ENCODE measurements at places on chromosomes 2 and 18.

GRCh38 chr2:126303113-126303512 lies 352.8 kb upstream of the GYPC start:
- DNase-seq: no peak

DNA sequence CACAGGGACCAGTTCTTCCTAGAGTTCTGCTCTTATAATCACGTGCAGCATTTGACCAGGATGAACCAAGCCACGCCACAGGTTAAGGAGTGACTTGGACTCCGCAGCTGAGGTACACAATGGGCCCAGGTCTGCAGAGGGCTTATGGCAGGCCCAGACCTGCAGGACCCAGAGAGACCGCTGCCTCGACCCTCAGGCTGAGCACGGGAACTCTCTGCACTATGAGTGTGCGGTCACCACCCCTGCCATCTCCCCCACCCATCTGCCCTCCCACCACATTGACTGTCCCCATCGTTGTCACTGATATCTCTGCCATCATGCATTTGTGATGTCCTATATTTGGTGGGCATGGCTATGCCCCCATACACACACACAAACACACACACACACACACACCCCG lies 45.7 kb upstream of the HPCAL1 start:
- DNase-seq: no peak

DNA sequence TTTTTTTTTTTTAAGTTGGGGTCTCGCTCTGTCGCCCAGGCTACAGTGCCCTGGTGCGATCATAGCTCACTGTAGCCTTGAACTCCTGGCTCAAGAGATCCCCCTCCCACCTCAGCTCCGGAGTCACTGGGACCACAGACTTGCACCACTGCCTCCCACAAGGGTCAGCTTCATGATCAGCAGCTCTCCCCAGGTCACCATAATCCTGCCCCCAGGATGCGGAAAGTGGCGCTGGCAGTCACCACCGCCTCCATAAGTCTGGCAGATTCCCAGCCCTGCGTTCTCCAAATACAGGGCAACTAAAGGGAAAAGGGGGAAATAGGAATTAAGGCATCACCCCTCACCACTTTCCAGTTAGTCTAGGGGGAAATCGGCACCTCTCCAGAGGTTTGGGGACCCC lies 5.2 kb upstream of the ARID5A start:
- DNase-seq: no peak

- DNase-seq: peak; percentile 64
Observed at GRCh38 chr2:72993147-72993932, 76.0 kb downstream of the EMX1 start.

GRCh38 chr2:31831585-31831984 lies 179.2 kb downstream of the MEMO1 start:
- no peak for DNase-seq

GRCh38 chr18:26593365-26594320 lies 45.3 kb upstream of the KCTD1 start:
- DNase-seq: no peak

GRCh38 chr2:43569921-43570320 lies 25.9 kb downstream of the THADA start:
- no peak for DNase-seq

GRCh38 chr2:95232232-95232631 lies 24.9 kb downstream of the ZNF892 start:
- DNase-seq: no peak

GRCh38 chr18:3857544-3857943 lies 407.6 kb downstream of the TGIF1 start:
- no peak for DNase-seq

- DNase-seq: no peak
Observed at GRCh38 chr2:155905657-155906056, 426.9 kb downstream of the NR4A2 start.

DNA sequence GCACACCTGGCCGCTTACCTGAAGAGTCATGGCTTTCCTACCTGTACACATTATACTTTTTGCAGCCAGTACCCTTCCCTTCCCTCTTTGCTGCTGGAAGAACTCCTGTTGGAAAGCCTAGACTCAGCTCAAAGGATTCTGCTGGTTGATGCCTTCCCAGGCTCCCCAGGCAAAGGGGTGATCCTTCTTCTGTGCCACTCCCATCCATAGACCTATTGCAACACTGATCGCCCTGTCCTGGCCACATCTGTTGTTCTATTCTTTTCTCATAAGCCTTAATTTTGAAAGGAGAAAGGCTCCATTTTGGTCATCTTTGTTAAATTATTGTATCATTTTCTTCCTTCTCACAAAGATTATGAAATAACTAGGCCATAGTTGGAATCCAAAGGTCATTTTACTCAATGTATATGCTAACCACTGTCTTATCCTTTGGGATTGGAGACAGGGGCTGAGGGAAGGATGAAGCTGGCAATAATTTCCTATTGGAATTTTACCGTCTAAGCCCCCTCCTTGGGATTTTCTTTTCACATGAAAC lies 3.4 kb upstream of the PRKCE start:
- no peak for DNase-seq

- DNase-seq: no peak
Observed at GRCh38 chr2:212097001-212097400, 441.6 kb downstream of the ERBB4 start.

- no peak for DNase-seq
Observed at GRCh38 chr2:147051248-147051647, 793.6 kb upstream of the ACVR2A start.
